Osteoblast (primary cell): ENCODE measurements at places on chromosomes 7 and 10. TPM values are rescaled to one million over a fixed set of nuclear protein-coding genes. Genes with fewer than 3 reads are reported as not detected.

GRCh38 chr10:9339716-9340115, 1285.2 kb downstream of the GATA3 start:
- H3K27ac ChIP-seq, result no peak overlapping the region
- no peak for DNase-seq
- no peaks in the 10 kb centered on the region for H3K36me3 ChIP-seq
- H3K27me3 ChIP-seq, result no peaks in the 10 kb centered on the region

GRCh38 chr7:113521468-113521867, 397.3 kb downstream of the PPP1R3A start:
- no peaks in the 10 kb centered on the region for H3K4me1 ChIP-seq
- no peak overlapping the region for H3K4me3 ChIP-seq
- DNase-seq, result no peak
- no peaks in the 10 kb centered on the region for H3K36me3 ChIP-seq
- no peaks in the 10 kb centered on the region for H3K27me3 ChIP-seq

DNA sequence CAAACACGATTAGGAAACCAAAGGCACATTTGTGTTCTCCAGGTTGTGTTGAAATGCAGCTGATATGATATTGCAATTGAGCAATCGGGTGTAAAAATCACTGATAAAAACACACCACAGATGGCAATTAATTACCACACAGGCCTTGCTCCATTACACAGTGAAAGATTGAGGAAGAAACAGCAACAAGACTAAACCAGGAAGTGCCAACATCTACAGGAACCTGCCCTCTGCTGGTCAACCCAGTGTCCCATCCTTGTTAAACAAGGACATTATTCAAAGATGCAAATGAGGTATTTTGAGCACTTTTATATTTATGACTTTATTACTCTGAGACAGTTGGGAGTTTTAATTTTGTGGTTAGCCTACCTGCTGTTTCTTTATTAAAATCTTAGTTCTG, 765.6 kb upstream of the GHITM start:
- no peaks in the 10 kb centered on the region for H3K36me3 ChIP-seq
- no peaks in the 10 kb centered on the region for H3K4me1 ChIP-seq
- DNase-seq, result no peak
- no peak overlapping the region for H3K4me3 ChIP-seq

DNA sequence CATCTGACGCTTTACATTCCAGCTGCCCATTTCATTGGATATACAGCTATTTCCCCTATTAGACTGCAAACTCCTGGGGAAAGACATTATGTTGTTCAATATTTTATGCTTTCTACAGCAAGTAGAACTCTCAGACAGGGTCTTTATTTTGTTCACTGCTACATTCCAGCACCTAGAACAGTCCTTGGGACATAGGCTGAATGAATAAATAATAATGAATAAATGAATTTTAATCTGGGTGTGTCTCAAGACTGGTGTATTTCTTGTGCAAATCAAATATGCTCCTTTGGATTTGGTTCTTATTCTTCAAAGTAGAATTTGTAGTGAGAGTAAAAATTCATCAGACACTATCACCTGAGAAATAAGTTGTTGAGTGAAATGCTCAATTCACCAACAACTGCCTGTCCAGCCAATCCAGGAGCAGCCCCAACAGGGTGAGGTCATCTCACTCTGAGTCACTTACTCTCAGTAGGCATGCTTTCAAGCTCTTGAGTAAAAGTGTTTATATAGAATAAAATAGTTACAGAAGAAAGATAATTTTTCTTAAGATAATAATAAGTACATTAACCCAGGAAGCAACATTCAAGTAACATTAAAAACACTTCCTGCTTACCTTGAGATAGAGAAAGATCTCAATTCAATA, 287.5 kb upstream of the NPVF start:
- no peak overlapping the region for H3K4me3 ChIP-seq
- no peaks in the 10 kb centered on the region for H3K27me3 ChIP-seq
- DNase-seq, result no peak
- no peaks in the 10 kb centered on the region for H3K36me3 ChIP-seq
- no peaks in the 10 kb centered on the region for H3K4me1 ChIP-seq

- no peak overlapping the region for H3K4me3 ChIP-seq
- peaks cover 18% of the 10 kb centered on the region for H3K27me3 ChIP-seq
- no peak overlapping the region for H3K27ac ChIP-seq
- no peak for DNase-seq
- no peaks in the 10 kb centered on the region for H3K36me3 ChIP-seq
Measured at GRCh38 chr7:29851487-29851886, 45.2 kb downstream of the WIPF3 start.

- H3K4me1 ChIP-seq, result peaks cover 6% of the 10 kb centered on the region
- H3K27ac ChIP-seq, result no peak overlapping the region
- DNase-seq, result no peak
- H3K36me3 ChIP-seq, result no peaks in the 10 kb centered on the region
- no peak overlapping the region for H3K4me3 ChIP-seq
- H3K27me3 ChIP-seq, result no peaks in the 10 kb centered on the region
Measured at GRCh38 chr10:71351628-71352319, 32.7 kb downstream of the SLC29A3 start.

DNA sequence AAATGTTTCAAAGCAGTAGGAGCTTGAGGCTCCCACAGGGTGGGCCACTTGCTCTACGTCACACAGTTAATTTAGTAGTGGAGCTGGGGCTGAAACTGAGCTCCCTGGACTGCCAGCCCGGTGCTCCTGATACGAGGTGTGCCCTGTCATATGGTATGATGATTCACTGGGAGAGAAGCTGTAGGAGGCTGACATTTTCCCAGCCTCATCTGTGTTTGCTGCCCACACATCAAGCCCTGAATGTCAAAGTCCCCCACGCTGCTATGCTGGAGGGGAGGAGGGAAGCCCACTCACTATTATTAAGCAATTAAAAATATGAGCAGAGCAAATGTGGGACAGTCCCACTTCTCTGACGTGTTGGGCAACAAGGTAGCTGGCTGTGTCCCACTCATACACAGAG, 81.2 kb upstream of the SORCS3 start:
- no peaks in the 10 kb centered on the region for H3K36me3 ChIP-seq
- H3K4me1 ChIP-seq, result no peaks in the 10 kb centered on the region
- H3K4me3 ChIP-seq, result no peak overlapping the region
- no peaks in the 10 kb centered on the region for H3K27me3 ChIP-seq
- no peak for DNase-seq

Gene NRG3
- total RNA-seq, result not detected in 2 replicates

GRCh38 chr7:73703757-73704639, 15.5 kb downstream of the STX1A start:
- peaks cover 31% of the 10 kb centered on the region for H3K4me1 ChIP-seq
- peaks cover 66% of the 10 kb centered on the region for H3K36me3 ChIP-seq
- H3K27me3 ChIP-seq, result no peaks in the 10 kb centered on the region

Gene R3HCC1L
- 13.3 and 15.9 TPM in 2 replicates for total RNA-seq

- peak; percentile 86 for DNase-seq
- H3K27ac ChIP-seq, result no peak overlapping the region
- H3K4me3 ChIP-seq, result no peak overlapping the region
- peaks cover 18% of the 10 kb centered on the region for H3K36me3 ChIP-seq
- H3K4me1 ChIP-seq, result no peaks in the 10 kb centered on the region
- no peaks in the 10 kb centered on the region for H3K27me3 ChIP-seq
Measured at GRCh38 chr10:26725837-26726727, 28.6 kb downstream of the PDSS1 start.

Gene SLC26A3
- total RNA-seq, result not detected in 2 replicates

- H3K27me3 ChIP-seq, result no peaks in the 10 kb centered on the region
Measured at GRCh38 chr10:21524526-21525366, 736 bp downstream of the SKIDA1 start.

Gene CRYGN
- 0.59 and 0.72 TPM in 2 replicates for total RNA-seq

- H3K27me3 ChIP-seq, result no peaks in the 10 kb centered on the region
- no peak overlapping the region for H3K4me3 ChIP-seq
- H3K4me1 ChIP-seq, result no peaks in the 10 kb centered on the region
- no peaks in the 10 kb centered on the region for H3K36me3 ChIP-seq
- peak; percentile 35 for DNase-seq
- no peak overlapping the region for H3K27ac ChIP-seq
Measured at GRCh38 chr10:120011359-120012130, 119.0 kb downstream of the SEC23IP start.

DNA sequence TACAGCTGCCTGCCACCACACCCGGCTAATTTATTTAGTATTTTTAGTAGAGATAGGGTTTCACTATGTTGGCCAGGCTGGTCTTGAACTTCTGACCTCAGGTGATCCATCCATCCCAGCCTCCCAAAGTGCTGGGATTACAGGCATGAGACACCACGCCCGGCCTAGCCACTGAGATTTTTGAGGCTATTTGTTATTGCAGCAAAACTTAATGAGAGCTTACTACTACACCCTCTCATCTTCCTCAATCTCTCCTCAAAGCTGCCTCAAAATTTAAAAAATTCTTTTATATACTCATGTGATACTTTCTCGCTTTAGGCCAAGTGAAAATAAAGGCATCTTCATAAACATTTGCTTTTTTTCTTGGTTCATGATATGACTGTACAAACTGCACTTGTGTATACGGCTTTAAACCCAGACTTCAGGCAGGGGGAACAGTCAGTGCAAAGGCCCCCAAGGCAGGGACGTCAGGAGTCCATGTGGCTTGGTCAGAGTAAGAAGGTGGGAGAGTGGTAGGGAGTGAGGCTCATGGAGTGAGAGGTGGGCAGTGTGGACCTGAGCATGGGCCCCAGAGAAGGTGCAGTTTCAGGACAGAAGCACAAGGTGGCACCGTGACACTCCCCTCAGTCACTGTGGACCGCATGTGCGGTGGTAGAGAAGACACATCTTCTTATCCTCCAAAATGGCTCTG, 55.5 kb downstream of the SYPL1 start:
- H3K27ac ChIP-seq, result no peak overlapping the region
- H3K4me1 ChIP-seq, result peaks cover 3% of the 10 kb centered on the region
- peak; percentile 97 for DNase-seq
- H3K27me3 ChIP-seq, result peaks cover 11% of the 10 kb centered on the region

- H3K27me3 ChIP-seq, result no peaks in the 10 kb centered on the region
- H3K36me3 ChIP-seq, result no peaks in the 10 kb centered on the region
- H3K4me1 ChIP-seq, result no peaks in the 10 kb centered on the region
- no peak overlapping the region for H3K27ac ChIP-seq
Measured at GRCh38 chr10:83934062-83934461, 205.2 kb upstream of the GHITM start.

Gene GARS1
- total RNA-seq, result 417 and 526 TPM in 2 replicates

DNA sequence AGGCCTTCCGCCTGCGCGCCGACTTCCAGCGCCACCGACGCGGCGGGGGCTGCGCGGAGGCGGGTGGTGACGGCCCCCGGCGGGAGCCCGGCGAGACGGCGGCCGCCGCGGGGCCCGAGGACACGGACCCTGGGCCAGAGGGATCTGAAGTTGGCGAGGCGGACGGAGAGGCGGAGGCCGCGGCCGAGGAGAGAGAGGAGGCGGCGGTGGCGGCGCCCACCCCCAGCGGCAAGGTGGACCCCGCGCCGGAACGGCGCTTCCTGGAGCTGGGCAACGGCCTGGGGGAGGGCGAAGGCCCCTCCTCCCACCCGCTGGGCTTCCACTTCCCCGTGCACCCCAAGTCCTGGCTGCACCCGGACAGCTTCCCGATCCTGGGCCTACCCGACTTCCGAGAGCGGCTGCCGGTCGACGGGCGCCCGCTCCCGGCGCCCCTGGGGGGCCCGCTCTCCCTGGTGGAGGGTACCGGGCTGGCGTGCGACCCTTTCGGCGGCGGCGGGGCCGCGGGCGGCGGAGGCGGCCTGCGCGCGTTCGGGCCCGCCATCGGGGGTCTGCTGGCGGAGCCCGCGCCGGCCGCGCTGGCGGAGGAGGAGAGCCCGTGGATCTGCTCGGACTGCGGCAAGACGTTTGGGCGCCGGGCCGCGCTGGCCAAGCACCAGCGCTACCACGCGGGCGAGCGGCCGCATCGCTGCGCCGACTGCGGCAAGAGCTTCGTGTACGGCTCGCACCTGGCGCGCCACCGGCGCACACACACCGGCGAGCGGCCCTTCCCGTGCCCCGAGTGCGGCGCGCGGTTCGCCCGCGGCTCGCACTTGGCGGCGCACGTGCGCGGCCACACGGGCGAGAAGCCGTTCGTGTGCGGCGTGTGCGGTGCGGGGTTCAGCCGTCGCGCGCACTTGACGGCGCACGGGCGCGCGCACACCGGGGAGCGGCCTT, 16.2 kb downstream of the ZNF316 start:
- peak; percentile 88 for DNase-seq
- no peak overlapping the region for H3K27ac ChIP-seq
- no peaks in the 10 kb centered on the region for H3K27me3 ChIP-seq
- no peak overlapping the region for H3K4me3 ChIP-seq

Gene ANKRD61
- not detected in 2 replicates for total RNA-seq

Gene LRGUK
- 0.72 and 0.88 TPM in 2 replicates for total RNA-seq

Gene C10orf67
- total RNA-seq, result not detected in 2 replicates

Gene UPK3BL1
- total RNA-seq, result 4.7 and 13.8 TPM in 2 replicates

DNA sequence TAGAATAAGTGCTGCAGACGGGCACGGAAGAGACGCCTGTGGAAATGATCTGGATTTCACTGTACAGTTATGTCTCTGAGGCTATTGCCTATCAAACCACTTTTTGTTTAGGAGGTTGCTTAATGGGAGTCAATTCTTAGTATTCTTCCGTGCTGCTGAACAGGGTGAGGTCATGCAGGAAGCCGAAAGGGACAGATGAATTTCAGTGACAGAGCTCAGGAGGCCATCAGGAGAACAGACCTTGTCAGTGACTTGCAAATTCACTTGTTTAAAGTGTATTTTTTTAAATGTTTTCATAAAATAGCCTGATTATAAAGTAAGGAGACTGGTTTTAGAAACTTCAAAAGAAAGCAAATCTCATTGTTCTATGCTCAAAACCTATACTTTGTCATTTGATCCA, 58.9 kb downstream of the XRCC2 start:
- H3K27ac ChIP-seq, result no peak overlapping the region
- H3K36me3 ChIP-seq, result no peaks in the 10 kb centered on the region
- no peaks in the 10 kb centered on the region for H3K4me1 ChIP-seq
- no peak overlapping the region for H3K4me3 ChIP-seq

DNA sequence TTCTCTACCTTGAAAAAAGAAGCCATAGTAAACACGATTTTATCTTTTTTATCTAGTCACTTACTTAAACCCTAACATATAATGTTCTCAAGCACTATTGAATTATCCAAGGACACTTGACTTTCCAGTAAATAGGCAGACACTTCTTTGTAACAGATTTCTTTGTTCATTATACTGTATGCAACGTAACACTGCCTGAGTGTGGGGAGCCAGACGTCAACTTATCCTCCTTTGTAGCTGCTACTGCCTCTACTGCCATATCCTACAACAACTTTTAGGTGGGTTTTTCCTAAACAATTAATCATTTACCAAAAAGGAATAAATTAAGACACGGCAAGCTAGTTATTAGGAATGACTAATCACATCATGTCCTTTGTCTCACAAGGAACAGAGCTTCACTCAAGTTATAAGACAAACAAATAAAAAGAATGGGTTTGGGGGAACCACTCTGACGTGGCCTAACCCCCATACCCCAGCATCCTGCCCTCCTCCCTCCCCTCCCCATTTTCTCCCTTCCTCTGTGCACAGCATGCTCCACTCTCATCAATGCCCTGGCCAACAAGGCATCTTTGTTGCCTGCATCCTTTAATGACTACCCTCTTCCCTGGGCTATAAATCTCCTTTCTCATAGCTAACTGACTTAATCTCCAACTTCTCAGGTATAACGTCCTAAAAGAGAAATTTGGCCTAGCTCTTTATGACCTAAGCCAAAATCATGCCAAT, 43.3 kb downstream of the DOCK4 start:
- no peaks in the 10 kb centered on the region for H3K36me3 ChIP-seq
- no peaks in the 10 kb centered on the region for H3K27me3 ChIP-seq

GRCh38 chr7:100626530-100627237, 14.3 kb downstream of the MOSPD3 start:
- DNase-seq, result peak; percentile 99
- H3K4me3 ChIP-seq, result peak overlapping the region; percentile 53
- H3K4me1 ChIP-seq, result no peaks in the 10 kb centered on the region
- H3K36me3 ChIP-seq, result no peaks in the 10 kb centered on the region
- no peak overlapping the region for H3K27ac ChIP-seq
- H3K27me3 ChIP-seq, result peaks cover 1% of the 10 kb centered on the region
